Endothelial cell of umbilical vein (primary cell): ENCODE measurements at places on chromosomes 3 and 15.

- no peak for DNase-seq
- no peaks in the 10 kb centered on the region for H3K27me3 ChIP-seq
- no peaks in the 10 kb centered on the region for H3K36me3 ChIP-seq
- H3K4me1 ChIP-seq, result no peaks in the 10 kb centered on the region
- no peak overlapping the region for H3K4me3 ChIP-seq
Observed at GRCh38 chr3:3107858-3108257, 2.3 kb downstream of the IL5RA start.

DNA sequence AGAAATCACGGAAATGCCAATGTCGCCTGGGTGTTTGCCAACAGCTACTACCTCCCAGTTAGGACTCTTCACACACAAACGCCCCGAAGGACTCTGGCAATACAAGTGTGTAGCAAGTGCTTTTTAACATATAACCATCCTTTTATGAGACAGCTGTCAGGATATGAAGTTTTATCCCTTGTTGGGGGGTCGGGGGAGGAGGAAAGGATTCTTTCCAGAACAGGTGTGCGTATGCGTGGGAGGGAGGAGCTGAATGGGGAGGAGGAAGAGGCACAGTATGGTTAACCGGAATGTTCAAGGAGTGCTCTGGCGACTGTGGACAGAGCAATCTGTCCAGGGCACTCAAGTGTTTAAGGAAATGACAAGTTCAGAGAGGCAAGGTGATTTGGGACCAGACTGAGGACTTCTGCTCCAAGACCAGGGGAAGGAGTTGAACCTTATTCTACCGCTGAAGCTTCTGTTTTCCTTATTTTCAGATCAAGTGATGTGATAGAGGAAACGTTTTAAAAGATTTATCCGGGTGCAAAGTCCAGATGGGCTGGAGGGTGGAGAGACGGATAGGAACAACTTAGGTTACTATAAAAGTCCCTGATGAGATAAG is 1.3 kb downstream of the TSPAN3 start:
- peak overlapping the region; percentile 53 for H3K4me3 ChIP-seq
- H3K4me1 ChIP-seq, result peaks cover 44% of the 10 kb centered on the region
- peaks cover 3% of the 10 kb centered on the region for H3K27me3 ChIP-seq
- peak overlapping the region; percentile 81 for H3K27ac ChIP-seq
- DNase-seq, result peak; percentile 57

DNA sequence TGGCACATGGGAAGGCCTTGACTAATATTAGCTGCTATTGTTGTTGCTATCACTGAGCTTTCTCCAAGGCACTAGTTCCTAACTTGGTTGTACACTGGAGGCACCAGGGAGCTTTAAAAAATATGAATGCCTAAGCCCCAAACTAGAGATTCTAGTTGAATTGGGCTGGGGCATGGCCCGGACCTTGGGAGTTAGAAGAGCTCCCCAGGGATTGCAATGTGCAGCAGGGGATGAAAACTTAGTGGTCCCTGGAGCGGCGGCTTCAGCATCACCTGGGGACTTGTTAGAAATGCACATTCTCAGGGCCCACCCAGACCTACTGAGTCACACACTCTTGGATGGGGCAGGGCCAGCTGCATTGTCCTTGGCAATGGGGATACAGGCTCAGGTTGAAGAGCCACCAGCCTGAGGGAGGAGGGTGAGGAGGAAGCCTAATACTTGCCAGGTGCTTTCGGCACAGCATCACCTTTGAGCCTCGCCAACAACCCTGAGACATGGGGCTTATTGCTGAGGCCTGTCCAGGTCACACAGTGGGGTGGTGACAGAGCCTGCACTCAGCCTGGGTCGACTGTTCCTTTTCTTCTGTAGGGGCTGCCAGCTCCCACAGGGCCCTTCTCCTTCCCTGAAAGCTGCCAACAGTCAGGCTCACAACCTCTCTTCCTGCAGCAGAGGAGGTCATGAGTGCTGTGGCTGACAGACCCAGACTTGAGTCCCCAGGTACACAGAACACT is 84.5 kb downstream of the ATP2B2 start:
- DNase-seq, result no peak
- no peaks in the 10 kb centered on the region for H3K27me3 ChIP-seq
- no peaks in the 10 kb centered on the region for H3K4me1 ChIP-seq

GRCh38 chr3:160376681-160377080 is 22.3 kb downstream of the IFT80 start:
- DNase-seq, result no peak
- no peaks in the 10 kb centered on the region for H3K4me1 ChIP-seq
- peaks cover 2% of the 10 kb centered on the region for H3K36me3 ChIP-seq

- no peak overlapping the region for H3K27ac ChIP-seq
- no peak for DNase-seq
- H3K36me3 ChIP-seq, result no peaks in the 10 kb centered on the region
Observed at GRCh38 chr3:194907811-194908210, 222.1 kb downstream of the FAM43A start.

DNA sequence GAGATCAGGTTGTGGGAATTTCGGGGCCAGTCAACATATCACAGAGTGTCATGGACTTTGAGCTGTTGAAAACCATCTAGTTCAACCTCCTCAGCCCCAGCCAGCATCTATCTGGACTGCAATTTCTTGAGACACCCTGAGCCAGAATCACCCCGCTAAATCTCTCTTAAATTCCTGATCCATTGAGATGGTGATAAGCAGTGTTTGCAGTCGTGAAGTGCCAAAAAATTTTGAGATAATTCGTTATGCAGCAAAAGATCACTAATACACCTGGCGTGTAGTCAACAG is 29.3 kb downstream of the TMED3 start:
- H3K4me1 ChIP-seq, result no peaks in the 10 kb centered on the region
- no peak overlapping the region for H3K4me3 ChIP-seq

DNA sequence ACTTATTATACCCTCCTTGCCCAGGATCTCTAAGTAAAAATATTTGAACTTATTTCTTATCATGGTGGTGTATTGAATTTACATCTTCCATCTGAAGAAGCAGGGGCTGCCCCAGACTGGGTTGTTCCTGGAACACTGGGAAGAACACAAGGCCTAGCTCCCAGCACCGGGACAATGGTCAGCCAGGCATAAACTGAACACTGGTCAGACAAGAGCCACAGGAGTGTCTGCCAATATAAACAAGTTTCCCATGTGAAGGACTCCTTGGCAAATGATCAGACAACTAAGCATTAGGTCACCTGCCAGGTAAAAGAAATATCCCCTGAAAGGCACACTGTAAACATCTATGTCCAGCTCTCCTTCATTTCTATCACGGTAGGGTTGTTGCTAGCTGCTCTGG is 172.4 kb downstream of the ATP8B4 start:
- no peaks in the 10 kb centered on the region for H3K36me3 ChIP-seq
- no peak for DNase-seq
- H3K4me3 ChIP-seq, result no peak overlapping the region
- no peaks in the 10 kb centered on the region for H3K27me3 ChIP-seq
